ENCODE measurements at places on chromosomes 16 and 17. TPM values are rescaled to one million over a fixed set of nuclear protein-coding genes. Genes with fewer than 3 reads are reported as not detected.

FBXL19 gene
- total RNA-seq: 18.5 TPM

WSCD1 gene
- total RNA-seq: 0.85 TPM

CTRB1 gene
- total RNA-seq: not detected

KRT24 gene
- not detected for total RNA-seq

KRT28 gene
- total RNA-seq: not detected

ITGB3 gene
- total RNA-seq: 38.3 TPM

PSMC3IP gene
- total RNA-seq: 4.3 TPM

CCDC154 gene
- 0.96 TPM for total RNA-seq

PRSS8 gene
- not detected for total RNA-seq

GAST gene
- total RNA-seq: not detected

KRTAP16-1 gene
- total RNA-seq: not detected

RSKR gene
- total RNA-seq: 8.4 TPM

TNFSF13 gene
- 1.4 TPM for total RNA-seq

KRT25 gene
- total RNA-seq: not detected

ACAP1 gene
- total RNA-seq: 0.33 TPM

CDH3 gene
- total RNA-seq: 1.1 TPM

CCDC144A gene
- total RNA-seq: 8.8 TPM

KRTAP1-1 gene
- total RNA-seq: not detected

RANGRF gene
- total RNA-seq: 7.9 TPM

OR1F1 gene
- 0.07 TPM for total RNA-seq

MYH2 gene
- total RNA-seq: not detected

ZNF19 gene
- 2.9 TPM for total RNA-seq
